ENCODE measurements at places on chromosomes 4 and X. TPM values are rescaled to one million over a fixed set of nuclear protein-coding genes. Genes with fewer than 3 reads are reported as not detected.

- H3K36me3 ChIP-seq, result no peaks in the 10 kb centered on the region
- no peak for DNase-seq
- no peak overlapping the region for H3K27ac ChIP-seq
- H3K4me1 ChIP-seq, result no peaks in the 10 kb centered on the region
Observed at GRCh38 chrX:11899091-11899490, 141.1 kb downstream of the MSL3 start.

GRCh38 chr4:34193451-34194154 lies 2050.7 kb downstream of the ARAP2 start:
- H3K36me3 ChIP-seq, result no peaks in the 10 kb centered on the region
- no peak overlapping the region for H3K4me3 ChIP-seq

GRCh38 chrX:77925764-77926163 lies 15.3 kb downstream of the ATP7A start:
- H3K4me1 ChIP-seq, result no peaks in the 10 kb centered on the region
- no peaks in the 10 kb centered on the region for H3K36me3 ChIP-seq
- H3K27me3 ChIP-seq, result no peaks in the 10 kb centered on the region
- no peak overlapping the region for H3K27ac ChIP-seq
- no peak for DNase-seq

DNA sequence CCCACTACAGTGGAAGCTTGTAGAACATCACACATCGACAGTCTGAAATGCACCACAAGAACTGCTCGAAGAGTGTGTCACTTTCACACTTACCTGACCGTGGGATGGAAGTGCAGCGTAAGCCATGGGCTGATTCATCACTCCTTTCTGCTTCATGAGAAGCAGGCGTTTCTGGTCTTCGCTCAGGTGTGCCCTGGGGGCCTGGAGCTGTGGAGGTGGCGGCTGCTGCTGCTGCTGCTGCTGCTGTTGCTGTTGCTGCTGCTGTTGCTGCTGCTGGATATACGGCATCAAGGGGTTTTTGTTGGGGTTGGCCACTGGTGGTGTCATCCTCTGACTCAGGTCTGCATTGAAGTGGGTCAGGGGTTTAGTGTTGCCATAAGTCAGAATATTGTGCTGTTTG lies 223.6 kb downstream of the MGST2 start:
- no peak for DNase-seq
- no peaks in the 10 kb centered on the region for H3K4me1 ChIP-seq
- no peak overlapping the region for H3K27ac ChIP-seq
- no peak overlapping the region for H3K4me3 ChIP-seq
- no peaks in the 10 kb centered on the region for H3K36me3 ChIP-seq

- H3K27ac ChIP-seq, result no peak overlapping the region
- no peaks in the 10 kb centered on the region for H3K27me3 ChIP-seq
- no peak for DNase-seq
- H3K4me1 ChIP-seq, result no peaks in the 10 kb centered on the region
- H3K4me3 ChIP-seq, result no peak overlapping the region
Observed at GRCh38 chrX:1444561-1445500, 7.9 kb downstream of the ASMTL start.

- no peaks in the 10 kb centered on the region for H3K4me1 ChIP-seq
- no peak overlapping the region for H3K27ac ChIP-seq
- no peak for DNase-seq
Observed at GRCh38 chr4:164023214-164023613, 528.7 kb downstream of the TMA16 start.

RHOXF2 gene
- total RNA-seq, result not detected

KDR gene
- not detected for total RNA-seq

GLRA3 gene
- not detected for total RNA-seq
